ENCODE measurements at places on chromosomes 2 and 18. TPM values are rescaled to one million over a fixed set of nuclear protein-coding genes. Genes with fewer than 3 reads are reported as not detected.

Gene SERPINB13
- total RNA-seq, result not detected

Gene MOCOS
- 30.4 TPM for total RNA-seq

DNA sequence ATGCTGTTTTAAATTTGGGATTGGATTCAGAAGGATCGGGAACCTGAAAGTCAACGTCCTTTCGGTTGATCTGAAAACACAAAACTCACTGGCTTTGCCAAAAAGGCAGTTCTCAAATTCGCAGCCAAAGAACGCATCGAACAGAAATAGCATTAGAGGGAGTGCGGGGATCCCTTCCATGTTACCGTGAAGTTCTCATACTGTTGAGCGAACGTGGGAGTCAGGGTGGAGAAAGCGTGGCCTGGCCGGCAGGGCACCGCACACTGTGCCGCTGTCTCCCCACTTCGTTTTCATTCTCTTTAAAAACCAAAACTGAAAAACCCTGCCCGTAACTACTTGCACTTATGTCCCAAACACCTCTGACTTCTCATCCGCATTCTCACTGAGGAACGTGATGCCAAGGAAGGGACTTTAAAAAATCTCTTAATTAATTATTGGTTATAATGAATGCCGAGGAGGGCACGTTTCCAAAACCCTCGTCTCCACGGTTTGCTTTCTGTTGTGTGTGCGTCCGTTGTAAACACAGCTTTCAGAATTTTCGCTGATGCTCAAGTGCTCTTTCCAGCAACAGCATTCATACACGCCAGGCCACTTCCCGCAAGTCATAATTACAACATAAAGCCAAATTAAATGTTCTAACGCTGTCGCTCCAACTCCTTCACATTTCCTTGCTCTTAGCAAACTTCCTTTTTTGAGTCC is 60.9 kb upstream of the TWIST2 start:
- H3K27me3 ChIP-seq, result peaks cover 81% of the 10 kb centered on the region
- no peak overlapping the region for H3K4me3 ChIP-seq
- no peaks in the 10 kb centered on the region for H3K36me3 ChIP-seq
- H3K27ac ChIP-seq, result no peak overlapping the region
- no peak for DNase-seq

Gene EFR3B
- not detected for total RNA-seq

GRCh38 chr18:64330161-64330560 is 181.3 kb upstream of the LINC00305 start:
- H3K4me3 ChIP-seq, result no peak overlapping the region
- no peaks in the 10 kb centered on the region for H3K27me3 ChIP-seq
- no peak for DNase-seq
- no peaks in the 10 kb centered on the region for H3K36me3 ChIP-seq

Gene FBXO48
- total RNA-seq, result 1.2 TPM

- no peaks in the 10 kb centered on the region for H3K4me1 ChIP-seq
- H3K4me3 ChIP-seq, result no peak overlapping the region
- H3K36me3 ChIP-seq, result no peaks in the 10 kb centered on the region
Observed at GRCh38 chr18:56305583-56305982, 332.8 kb downstream of the TXNL1 start.

GRCh38 chr2:24434541-24434940 is 56.5 kb upstream of the NCOA1 start:
- H3K27me3 ChIP-seq, result no peaks in the 10 kb centered on the region
- DNase-seq, result no peak
- H3K4me1 ChIP-seq, result no peaks in the 10 kb centered on the region
- H3K36me3 ChIP-seq, result no peaks in the 10 kb centered on the region
- no peak overlapping the region for H3K27ac ChIP-seq

- no peaks in the 10 kb centered on the region for H3K36me3 ChIP-seq
- peak overlapping the region; percentile 98 for H3K4me3 ChIP-seq
- peaks cover 75% of the 10 kb centered on the region for H3K4me1 ChIP-seq
- H3K27me3 ChIP-seq, result no peaks in the 10 kb centered on the region
- H3K27ac ChIP-seq, result peak overlapping the region; percentile 87
- no peak for DNase-seq
Observed at GRCh38 chr2:64650722-64651338, 2.9 kb downstream of the SERTAD2 start.

DNA sequence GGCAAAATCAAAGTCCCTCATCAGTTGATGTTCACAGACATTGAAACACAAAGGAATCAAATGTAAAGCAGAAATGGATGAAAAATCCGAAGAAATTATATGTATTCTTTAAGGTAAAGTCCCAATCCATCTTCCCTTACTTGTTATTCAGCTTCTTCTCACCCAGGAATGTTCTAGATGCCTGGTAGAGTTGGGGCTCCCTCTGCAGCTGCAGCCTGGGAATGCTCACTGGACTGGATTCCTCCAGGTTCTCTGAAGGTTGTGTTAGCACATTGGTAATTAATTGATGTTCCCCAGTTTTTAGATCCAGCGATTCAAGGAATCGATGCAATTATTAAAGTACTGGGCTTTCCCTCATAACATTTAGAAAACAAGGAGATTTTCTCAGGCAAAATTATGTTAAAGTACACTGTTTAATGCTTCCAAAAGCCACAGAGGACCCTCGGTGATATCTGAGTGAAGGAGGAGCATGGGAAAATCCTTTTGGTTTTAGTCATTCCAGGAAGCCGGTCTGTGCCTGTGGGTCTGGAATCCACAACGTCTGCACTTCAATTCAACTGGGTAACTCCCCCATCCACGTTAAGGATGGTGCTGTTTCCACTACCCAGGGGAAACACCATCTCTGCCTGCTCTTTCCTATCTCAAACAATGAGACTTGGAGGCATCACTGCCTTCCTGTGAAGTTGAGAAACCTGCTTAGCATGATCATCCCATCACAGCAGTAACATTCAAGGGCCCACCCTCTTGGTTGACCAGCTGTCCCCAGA is 22.0 kb downstream of the NTSR2 start:
- no peak overlapping the region for H3K27ac ChIP-seq
- no peaks in the 10 kb centered on the region for H3K4me1 ChIP-seq
- no peak overlapping the region for H3K4me3 ChIP-seq
- no peak for DNase-seq

Gene MYO3B
- total RNA-seq, result 6.7 TPM

DNA sequence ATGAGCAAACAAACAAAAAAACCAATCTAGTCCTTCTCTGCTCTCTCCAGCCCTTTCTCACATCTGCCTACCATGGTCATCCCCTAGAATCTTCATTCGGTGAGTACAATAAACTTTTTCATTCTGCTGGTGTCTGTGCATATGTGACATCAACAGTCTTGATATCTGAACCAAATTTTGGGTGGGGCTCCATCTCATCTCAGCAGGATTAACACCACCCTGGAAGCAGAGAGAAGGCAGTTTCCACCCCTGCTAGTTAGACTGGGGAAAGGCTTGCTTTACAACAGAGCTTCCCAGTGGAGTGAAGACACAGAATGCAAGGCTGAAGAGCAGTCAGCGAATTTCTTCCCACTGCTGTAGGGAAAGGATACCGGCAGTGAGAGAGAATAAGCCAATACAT is 116.9 kb downstream of the TMEM131 start:
- no peaks in the 10 kb centered on the region for H3K36me3 ChIP-seq
- H3K27ac ChIP-seq, result no peak overlapping the region
- no peak overlapping the region for H3K4me3 ChIP-seq
- DNase-seq, result no peak

Gene CMPK2
- total RNA-seq, result not detected

Gene IGFBP5
- 10.0 TPM for total RNA-seq

GRCh38 chr2:109537565-109538222 is 76.1 kb downstream of the SEPTIN10 start:
- H3K4me1 ChIP-seq, result no peaks in the 10 kb centered on the region
- H3K4me3 ChIP-seq, result no peak overlapping the region
- DNase-seq, result no peak
- H3K27me3 ChIP-seq, result no peaks in the 10 kb centered on the region

All from PC-9 (cell line).